ENCODE measurements at places on chromosomes 16 and 17.

DNA sequence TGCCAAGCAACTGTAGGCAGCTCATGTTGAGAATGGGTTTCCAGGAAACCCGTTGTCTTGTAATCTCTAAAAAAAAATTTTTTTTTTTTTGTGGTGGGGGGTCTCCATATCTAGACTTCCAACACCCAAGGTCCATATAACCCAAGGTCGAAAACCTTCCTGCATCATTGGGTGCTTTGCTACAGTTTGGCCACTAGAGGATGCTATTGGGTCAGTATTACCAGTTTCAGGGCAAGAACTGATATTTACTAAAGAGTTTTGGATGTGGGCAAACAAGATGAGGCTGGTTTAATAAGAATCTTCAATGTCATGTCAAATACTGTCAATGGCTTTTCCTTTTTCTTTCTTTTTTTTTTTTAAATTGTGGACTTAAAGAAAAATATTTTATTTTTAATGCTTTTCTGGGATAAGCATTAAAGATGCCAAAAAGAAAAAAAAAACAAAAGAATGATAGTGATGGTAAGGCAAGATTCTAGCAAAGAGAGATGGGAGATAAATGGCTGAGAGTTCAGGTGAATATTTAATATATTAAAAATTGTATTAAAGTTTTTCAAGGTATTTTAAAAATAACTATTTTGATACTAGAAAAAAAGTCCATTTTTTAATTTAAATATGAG lies 62.2 kb downstream of the DHRS7C start:
- no peak overlapping the region for H3K4me3 ChIP-seq
- no peaks in the 10 kb centered on the region for H3K4me1 ChIP-seq
- no peak overlapping the region for H3K27ac ChIP-seq
- H3K27me3 ChIP-seq: no peaks in the 10 kb centered on the region
- DNase-seq: no peak

DNA sequence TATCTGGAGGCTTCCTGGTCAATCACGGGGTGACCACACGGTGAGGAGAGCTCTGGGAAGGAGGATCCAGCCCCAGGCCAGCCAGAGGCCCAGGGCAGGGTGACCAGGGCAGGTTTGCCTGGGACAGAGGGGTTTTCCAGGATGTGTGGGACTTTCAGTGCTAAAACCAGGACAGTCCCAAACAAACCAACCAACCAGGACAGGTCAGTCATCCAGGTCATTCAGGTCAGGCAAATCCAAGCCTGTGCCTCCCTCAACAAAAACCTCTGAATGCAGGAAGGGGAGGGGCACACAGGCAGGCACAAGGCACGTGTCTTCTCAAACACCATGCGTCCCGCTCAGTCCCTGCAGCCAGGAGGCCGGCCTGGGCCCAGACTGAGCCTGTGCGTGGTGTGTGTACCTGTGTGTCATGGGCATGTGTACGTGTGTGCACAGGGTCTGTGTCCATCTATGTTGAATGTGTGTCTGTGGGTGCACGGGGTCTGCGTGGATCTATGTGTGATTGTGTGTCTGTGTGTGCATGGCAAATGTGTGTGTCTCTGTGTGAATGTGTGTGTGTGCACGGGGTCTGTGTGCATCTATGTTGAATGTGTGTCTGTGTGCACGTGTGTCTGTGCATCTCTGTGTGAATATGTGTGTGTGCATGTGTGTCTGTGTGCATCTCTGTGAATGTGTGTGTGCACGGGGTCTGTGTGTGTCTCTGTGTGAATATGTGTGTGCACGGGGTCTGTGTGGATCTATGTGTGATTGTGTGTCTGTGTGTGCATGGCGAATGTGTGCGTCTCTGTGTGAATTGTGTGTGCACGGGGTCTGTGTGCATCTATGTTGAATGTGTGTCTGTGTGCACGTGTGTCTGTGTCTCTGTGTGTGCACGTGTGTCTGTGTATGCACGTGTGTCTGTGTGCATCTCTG lies 78.9 kb downstream of the RTN4RL1 start:
- no peak overlapping the region for H3K4me3 ChIP-seq
- no peaks in the 10 kb centered on the region for H3K4me1 ChIP-seq
- peak overlapping the region; percentile 86 for H3K27ac ChIP-seq
- no peak for DNase-seq

- H3K4me1 ChIP-seq: no peaks in the 10 kb centered on the region
- H3K4me3 ChIP-seq: no peak overlapping the region
- peaks cover 4% of the 10 kb centered on the region for H3K27me3 ChIP-seq
- no peaks in the 10 kb centered on the region for H3K36me3 ChIP-seq
- DNase-seq: no peak
Observed at GRCh38 chr17:77736721-77737120, 221.8 kb upstream of the TNRC6C start.

- H3K27me3 ChIP-seq: no peaks in the 10 kb centered on the region
- H3K27ac ChIP-seq: peak overlapping the region; percentile 72
- H3K36me3 ChIP-seq: peaks cover 1% of the 10 kb centered on the region
- peaks cover 18% of the 10 kb centered on the region for H3K4me1 ChIP-seq
Observed at GRCh38 chr17:75047398-75048098, 523 bp downstream of the KCTD2 start.

DNA sequence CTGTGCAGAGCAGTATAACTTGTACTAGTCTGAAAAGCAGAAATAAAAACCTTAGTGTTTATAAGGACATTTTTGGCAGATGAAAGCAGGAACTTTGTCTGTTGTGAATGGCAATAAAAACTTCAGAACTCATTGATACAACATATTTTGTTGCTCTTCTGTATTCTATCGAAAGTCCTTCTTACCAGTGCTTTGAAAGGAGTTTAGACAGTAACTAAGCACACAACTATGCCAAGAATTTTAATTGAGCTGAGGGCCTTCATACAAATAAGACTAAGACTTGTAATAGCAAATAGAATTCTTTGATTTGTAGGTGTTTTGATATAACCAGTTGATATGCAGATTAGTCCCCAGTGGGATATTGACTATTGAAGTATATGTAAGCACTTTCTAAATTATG lies 308.4 kb downstream of the ZFHX3 start:
- no peak overlapping the region for H3K4me3 ChIP-seq
- H3K36me3 ChIP-seq: no peaks in the 10 kb centered on the region
- no peak for DNase-seq

GRCh38 chr17:46789610-46790009 lies 28.9 kb downstream of the WNT3 start:
- H3K4me1 ChIP-seq: no peaks in the 10 kb centered on the region
- H3K36me3 ChIP-seq: no peaks in the 10 kb centered on the region
- H3K27me3 ChIP-seq: no peaks in the 10 kb centered on the region
- DNase-seq: no peak

GRCh38 chr17:6755731-6756184 lies at the start of gene XAF1:
XAF1 (plus strand) TSS chr17:6756046; CDS start chr17:6756079, 33 bp downstream.
- peak within 1 kb of the TSS; percentile 60 for H3K4me3 ChIP-seq
- no peak for DNase-seq
- H3K4me1 ChIP-seq: peaks cover 23% of the 10 kb centered on the region

DNA sequence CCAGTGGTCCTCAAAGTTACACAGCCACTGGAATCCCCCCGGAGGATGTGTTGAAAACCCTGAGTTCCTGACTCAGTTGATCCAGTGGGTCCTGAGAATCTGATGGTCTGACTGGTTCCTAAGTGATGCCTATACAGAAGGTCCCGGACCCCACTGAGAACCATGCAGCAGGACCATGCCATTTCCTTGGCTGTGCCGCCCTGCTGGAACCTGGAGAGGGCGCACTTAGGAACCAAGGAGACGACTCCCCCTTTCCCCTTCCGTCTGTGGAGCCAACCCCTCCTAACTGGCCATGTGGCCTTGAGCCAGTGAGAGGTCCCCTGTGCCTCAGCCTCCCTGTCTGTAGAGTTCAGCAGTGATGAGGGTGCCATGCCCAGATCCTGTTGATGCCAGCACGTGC lies 22.0 kb downstream of the C16orf74 start:
- H3K4me3 ChIP-seq: no peak overlapping the region
- H3K27me3 ChIP-seq: no peaks in the 10 kb centered on the region
- DNase-seq: no peak
- no peak overlapping the region for H3K27ac ChIP-seq

GRCh38 chr17:66381701-66382362 lies 79.4 kb downstream of the PRKCA start:
- H3K36me3 ChIP-seq: no peaks in the 10 kb centered on the region
- no peak overlapping the region for H3K4me3 ChIP-seq
- DNase-seq: no peak
- H3K27me3 ChIP-seq: no peaks in the 10 kb centered on the region

DNA sequence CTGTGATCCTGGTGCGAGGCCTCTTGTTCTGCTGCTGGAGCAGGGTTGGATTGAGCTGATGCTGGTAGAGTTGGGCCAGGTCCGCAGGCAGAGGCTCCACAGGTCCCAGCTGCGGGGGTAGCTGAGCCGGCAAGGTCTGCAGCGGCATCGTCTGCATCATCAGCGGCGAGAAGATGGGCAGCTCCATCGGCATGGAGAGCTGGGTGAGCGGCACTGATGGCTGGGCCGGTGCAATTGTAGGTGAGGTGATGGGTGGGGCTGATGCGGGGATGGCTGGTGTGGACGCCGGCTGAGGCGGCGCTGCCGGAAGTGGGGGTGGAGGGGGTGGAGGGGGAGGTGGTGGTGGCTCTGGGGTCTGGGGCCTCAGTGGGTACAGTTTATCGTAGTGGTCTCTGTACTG lies 251.7 kb downstream of the ZFHX3 start:
- H3K36me3 ChIP-seq: peaks cover 28% of the 10 kb centered on the region
- H3K27me3 ChIP-seq: no peaks in the 10 kb centered on the region

DNA sequence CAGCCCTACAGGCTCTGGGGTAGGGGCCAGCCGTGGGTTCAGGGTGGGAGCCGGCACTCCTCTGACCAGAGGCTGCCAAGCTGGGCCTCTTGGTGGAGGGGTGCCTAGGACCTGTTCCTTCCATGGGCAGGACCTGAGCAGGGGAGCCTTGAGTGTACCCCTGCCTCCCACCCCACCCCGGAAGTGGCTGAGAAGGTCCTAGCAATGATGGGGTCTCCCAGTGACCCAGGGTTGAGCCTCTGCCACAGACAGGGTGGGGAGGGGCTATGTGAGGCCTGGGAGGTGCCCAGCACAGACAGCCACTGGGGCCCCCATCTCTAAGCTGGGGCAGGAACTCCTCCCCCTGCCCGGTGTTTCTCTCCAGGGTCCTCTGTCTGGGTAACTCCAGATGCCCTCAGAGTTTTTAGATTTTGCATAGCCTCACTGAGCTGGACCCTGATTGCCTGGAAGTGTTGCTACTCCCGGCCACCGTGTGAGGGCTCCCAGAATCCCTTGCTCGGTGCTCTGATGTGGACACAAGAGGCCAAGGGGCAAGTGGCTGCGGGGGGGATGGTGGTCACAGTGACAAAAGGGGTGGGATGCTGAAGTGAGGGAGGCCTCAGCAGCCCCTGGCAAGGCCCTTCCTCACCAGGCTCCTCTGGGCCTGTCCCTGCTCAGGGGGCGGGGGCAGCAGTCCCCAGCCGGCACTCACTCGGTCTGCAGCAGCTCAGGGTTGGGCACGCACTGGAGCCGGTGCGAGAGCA lies 6.4 kb upstream of the MTSS2 start:
- no peak overlapping the region for H3K4me3 ChIP-seq
- peak; percentile 61 for DNase-seq
- H3K27me3 ChIP-seq: no peaks in the 10 kb centered on the region
- H3K27ac ChIP-seq: peak overlapping the region; percentile 45
- H3K36me3 ChIP-seq: peaks cover 2% of the 10 kb centered on the region

GRCh38 chr17:45149669-45150664 lies 1.7 kb downstream of the HEXIM1 start:
- peaks cover 2% of the 10 kb centered on the region for H3K4me1 ChIP-seq
- peak overlapping the region; percentile 91 for H3K27ac ChIP-seq
- no peaks in the 10 kb centered on the region for H3K36me3 ChIP-seq
- peak; percentile 70 for DNase-seq

DNA sequence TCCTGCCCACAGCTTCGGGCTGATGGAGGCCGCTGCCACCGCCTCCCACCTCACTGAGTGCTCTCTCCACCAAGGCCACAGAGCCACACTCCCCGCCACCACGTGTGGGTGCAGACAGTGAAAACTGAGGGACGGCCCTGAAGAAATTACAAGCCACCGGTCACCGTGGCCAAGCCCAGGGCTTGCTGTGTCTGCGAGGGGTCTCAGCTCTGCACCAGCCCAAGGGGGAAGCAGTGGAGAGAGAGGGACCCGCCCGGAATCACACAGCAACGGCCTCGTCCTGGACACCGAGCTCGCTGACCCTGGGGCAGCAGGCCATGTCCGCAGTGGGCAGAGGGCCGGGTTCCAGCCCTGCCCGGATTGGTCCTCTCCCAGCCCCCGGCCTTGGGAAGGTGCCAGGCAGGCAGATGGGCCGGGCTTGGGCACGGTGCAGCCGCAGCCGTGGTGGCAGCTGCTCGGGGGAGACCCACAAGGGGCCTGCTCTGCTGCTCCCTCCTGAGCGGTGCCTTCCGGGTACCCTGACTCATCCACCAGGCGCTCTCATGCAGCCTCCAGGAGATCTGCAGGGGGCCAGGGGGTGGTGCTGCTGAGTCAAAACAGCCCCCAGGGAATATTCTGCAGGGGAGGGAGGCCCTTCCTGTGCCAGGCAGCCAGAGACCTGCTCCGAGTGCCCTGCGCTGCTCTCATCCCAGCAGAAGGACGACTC lies 52.0 kb downstream of the CBFA2T3 start:
- H3K27ac ChIP-seq: no peak overlapping the region
- no peaks in the 10 kb centered on the region for H3K36me3 ChIP-seq
- H3K27me3 ChIP-seq: no peaks in the 10 kb centered on the region
- peaks cover 3% of the 10 kb centered on the region for H3K4me1 ChIP-seq
- no peak overlapping the region for H3K4me3 ChIP-seq
- no peak for DNase-seq

All from liver (tissue), 10 donors.